ENCODE measurements at places on chromosomes 2 and 18.

- DNase-seq, result no peak
These were observed 234.9 kb downstream of the OSR1 start for GRCh38 chr2:19123556-19123955.

- no peak for DNase-seq
These were observed 110.2 kb downstream of the EPHA4 start for GRCh38 chr2:221461901-221462300.

- no peak for DNase-seq
These were observed 114.5 kb downstream of the INSIG2 start for GRCh38 chr2:118202707-118203303.

GRCh38 chr2:19176172-19176852, 182.1 kb downstream of the OSR1 start:
- DNase-seq, result peak; percentile 84

DNA sequence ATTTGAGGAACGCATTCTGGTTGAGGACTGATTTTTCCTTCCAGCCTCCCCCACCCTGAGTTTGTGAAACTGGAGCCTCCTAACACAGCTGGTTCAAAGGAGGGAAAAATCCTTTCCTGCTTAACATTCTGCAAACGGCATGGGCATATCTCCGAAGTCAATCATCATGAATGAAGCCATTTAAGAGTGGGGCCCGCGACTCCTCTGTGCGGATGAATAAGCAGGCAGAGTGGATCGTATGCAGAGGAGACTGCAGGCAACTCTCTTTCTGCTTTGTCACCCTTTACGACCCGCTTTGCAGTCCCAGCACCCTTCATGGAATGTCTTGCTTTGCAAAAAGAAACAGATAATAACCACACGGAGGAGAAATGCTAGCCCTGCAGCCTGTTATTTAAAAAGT, 305.2 kb downstream of the CLIP4 start:
- no peak for DNase-seq

GRCh38 chr2:140401056-140401455, 1620.9 kb upstream of the NXPH2 start:
- no peak for DNase-seq

DNA sequence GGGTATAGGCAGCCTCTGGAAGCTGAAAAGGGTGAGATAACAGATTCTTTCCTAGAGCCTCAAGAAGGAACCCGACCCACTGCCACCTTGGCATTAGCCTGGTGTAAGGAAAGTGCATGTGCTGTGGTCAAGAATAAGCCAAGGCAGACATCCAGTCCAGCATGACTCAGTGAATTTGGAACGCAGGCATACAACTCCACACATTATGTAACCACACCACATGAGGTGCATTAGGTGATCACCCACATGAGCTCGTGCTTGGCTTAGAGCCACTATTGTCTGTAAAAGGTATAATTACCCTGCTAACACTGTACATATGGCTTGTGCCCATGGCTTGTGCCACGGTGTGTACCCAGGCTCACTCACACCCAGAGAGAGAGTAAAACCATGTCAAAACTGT, 583.7 kb upstream of the HNMT start:
- DNase-seq, result no peak

- DNase-seq, result no peak
These were observed 330.0 kb upstream of the DCC start for GRCh38 chr18:52009958-52010357.

GRCh38 chr2:215622837-215623236, 187.0 kb upstream of the FN1 start:
- DNase-seq, result no peak

- no peak for DNase-seq
These were observed 537.2 kb upstream of the DCC start for GRCh38 chr18:51802569-51803428.

GRCh38 chr18:22643731-22644130, 226.0 kb upstream of the CTAGE1 start:
- no peak for DNase-seq

DNA sequence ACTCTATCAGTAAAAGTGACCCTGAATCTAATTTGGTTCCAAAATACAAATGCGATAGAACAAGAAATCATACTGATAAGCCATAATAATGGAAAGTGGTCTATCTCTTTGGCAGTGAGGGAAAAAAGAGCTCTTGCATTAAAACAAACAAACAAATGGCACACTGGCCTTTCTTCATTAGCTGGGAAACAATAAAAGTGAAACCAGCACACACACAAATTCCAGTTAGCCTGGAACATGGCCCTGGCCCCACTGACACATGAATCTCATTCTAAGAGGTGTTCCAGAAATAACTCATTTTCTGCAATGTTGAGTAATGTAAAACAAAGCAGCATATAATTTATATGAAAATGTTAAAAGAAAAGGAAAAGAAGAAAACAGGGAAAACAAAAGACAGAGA, 79.3 kb upstream of the TGFA start:
- no peak for DNase-seq
